Spleen (tissue), 13 donors: ENCODE measurements at places on chromosomes 11 and 22. TPM values are rescaled to one million over a fixed set of nuclear protein-coding genes. Genes with fewer than 3 reads are reported as not detected.

The SLN gene
- not detected for total RNA-seq

The IRAG1 gene
- 12.2 TPM for total RNA-seq

The MS4A6A gene
- 109 TPM for total RNA-seq

The ZNF408 gene
- total RNA-seq = 14.7 TPM

The DEFB131B gene
- total RNA-seq = not detected

The OR2AG2 gene
- 0.20 TPM for total RNA-seq

The VPREB1 gene
- total RNA-seq = not detected

The MS4A15 gene
- total RNA-seq = not detected

The TNNT3 gene
- total RNA-seq = not detected

The CDKN1C gene
- total RNA-seq = 13.5 TPM

The MB gene
- total RNA-seq = not detected

The CALCA gene
- total RNA-seq = 0.57 TPM

The MN1 gene
- 0.85 TPM for total RNA-seq

The GRIK4 gene
- total RNA-seq = 1.8 TPM

The RBFOX2 gene
- total RNA-seq = 37.9 TPM

The GRAP2 gene
- total RNA-seq = 31.0 TPM

The APOA5 gene
- not detected for total RNA-seq

The SCN2B gene
- 0.03 TPM for total RNA-seq

The ART5 gene
- total RNA-seq = not detected

The OR52E8 gene
- not detected for total RNA-seq

The DTX4 gene
- 8.6 TPM for total RNA-seq

The THRSP gene
- total RNA-seq = not detected

The YPEL4 gene
- 1.7 TPM for total RNA-seq

The MPZL3 gene
- 10.7 TPM for total RNA-seq

The KCNJ5 gene
- total RNA-seq = 45.4 TPM

The MS4A4A gene
- 85.5 TPM for total RNA-seq

The APOA1 gene
- not detected for total RNA-seq

The OVCH2 gene
- not detected for total RNA-seq

The MMP3 gene
- not detected for total RNA-seq

The PHF21B gene
- total RNA-seq = not detected

The KCNK7 gene
- total RNA-seq = 0.92 TPM

The LAMTOR1 gene
- total RNA-seq = 182 TPM

The KCNE3 gene
- total RNA-seq = 27.0 TPM

The ENTHD1 gene
- not detected for total RNA-seq

The TIMP3 gene
- total RNA-seq = 171 TPM

The P2RX6 gene
- total RNA-seq = 12.0 TPM

The COX8A gene
- total RNA-seq = 307 TPM

The FGF4 gene
- total RNA-seq = not detected

The KCTD17 gene
- total RNA-seq = 16.7 TPM

The VSIG10L2 gene
- 2.1 TPM for total RNA-seq

The CRYAB gene
- total RNA-seq = 78.7 TPM

The SOX10 gene
- total RNA-seq = not detected

The MS4A3 gene
- 6.1 TPM for total RNA-seq

The HSPB2 gene
- total RNA-seq = 1.9 TPM

The TRIM51 gene
- not detected for total RNA-seq

The RIMBP3B gene
- 0.34 TPM for total RNA-seq

The TMEM25 gene
- 12.0 TPM for total RNA-seq

The MAJIN gene
- not detected for total RNA-seq

The SLCO2B1 gene
- total RNA-seq = 307 TPM
